NCI-H187 treated with DMSO at 0.1 percent for 48 hours (cell line): ENCODE measurements at places on chromosomes 5 and 9.

- DNase-seq: no peak
Measured at GRCh38 chr5:160274483-160274931, 37.9 kb downstream of the CCNJL start.

DNA sequence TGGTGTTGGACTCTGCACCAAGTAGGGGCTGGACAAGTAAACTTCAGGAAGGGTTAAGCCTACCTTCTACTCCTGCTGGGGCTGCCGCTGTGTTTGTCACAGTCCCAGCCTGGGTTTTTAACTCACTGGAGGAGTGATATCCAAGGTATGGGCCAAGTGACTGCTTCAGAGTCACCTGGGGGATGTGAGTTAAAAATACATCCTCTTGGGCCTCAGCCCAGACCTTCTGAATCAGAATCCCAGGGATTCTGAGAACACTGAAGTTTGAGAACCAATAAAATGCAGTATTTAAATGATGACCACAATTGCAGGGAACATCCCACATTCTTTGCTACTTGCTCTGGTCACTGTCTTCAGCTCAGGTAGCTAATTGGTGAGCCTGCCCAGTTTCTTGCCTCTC is 95.1 kb upstream of the DNAH5 start:
- DNase-seq: no peak

DNA sequence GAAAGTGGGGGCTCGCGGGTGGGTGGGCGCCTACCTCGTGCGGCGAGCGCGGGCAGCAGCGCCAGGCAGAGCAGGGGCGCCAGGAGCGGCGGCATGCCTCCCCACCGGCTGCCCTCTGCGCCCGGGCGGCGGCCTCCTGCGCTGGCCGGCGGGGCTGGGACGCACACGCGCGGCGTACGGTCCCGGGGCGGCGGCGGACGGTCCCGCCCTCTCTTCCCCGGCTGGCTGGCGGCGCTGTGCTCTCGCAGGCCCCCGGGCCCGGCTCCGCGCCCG is 220 bp downstream of the NOTCH1 start:
- no peak for DNase-seq

DNA sequence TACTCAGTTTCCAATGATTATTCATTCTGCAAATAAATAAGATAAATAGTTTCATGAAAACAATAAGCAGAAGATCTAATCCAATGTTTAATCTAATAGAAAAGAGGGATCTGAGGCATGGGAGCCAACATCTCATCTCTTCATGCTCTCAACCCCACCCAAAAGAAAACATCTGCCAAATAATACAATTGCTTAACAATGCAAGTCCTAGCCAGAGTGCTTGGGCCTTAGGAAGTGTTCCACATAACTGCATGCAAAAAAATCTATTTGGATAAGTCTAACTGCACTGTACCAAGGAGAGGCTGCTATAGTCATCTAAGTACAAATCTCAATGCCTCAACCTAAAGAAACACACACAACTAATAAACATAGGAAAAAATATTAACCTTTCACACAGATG is 606.0 kb downstream of the CDH9 start:
- no peak for DNase-seq

- no peak for DNase-seq
Measured at GRCh38 chr5:95923918-95924544, 37.6 kb downstream of the ELL2 start.
